ENCODE measurements at places on chromosomes 5 and 9. TPM values are rescaled to one million over a fixed set of nuclear protein-coding genes. Genes with fewer than 3 reads are reported as not detected.

Gene SPEF2
- total RNA-seq: 5.3 TPM

Gene LCN10
- total RNA-seq: 1.1 TPM

Gene FLT4
- total RNA-seq: 6.0 TPM

Gene BDP1
- 33.4 TPM for total RNA-seq

Gene NMUR2
- total RNA-seq: not detected

Gene SEMA6A
- not detected for total RNA-seq

Gene GDF9
- 0.29 TPM for total RNA-seq

GRCh38 chr9:96661711-96662110 is 6.6 kb upstream of the PRXL2C start:
- H3K4me3 ChIP-seq: no peak overlapping the region
- H3K27ac ChIP-seq: no peak overlapping the region
- H3K36me3 ChIP-seq: no peaks in the 10 kb centered on the region
- no peaks in the 10 kb centered on the region for H3K27me3 ChIP-seq
- H3K4me1 ChIP-seq: no peaks in the 10 kb centered on the region

DNA sequence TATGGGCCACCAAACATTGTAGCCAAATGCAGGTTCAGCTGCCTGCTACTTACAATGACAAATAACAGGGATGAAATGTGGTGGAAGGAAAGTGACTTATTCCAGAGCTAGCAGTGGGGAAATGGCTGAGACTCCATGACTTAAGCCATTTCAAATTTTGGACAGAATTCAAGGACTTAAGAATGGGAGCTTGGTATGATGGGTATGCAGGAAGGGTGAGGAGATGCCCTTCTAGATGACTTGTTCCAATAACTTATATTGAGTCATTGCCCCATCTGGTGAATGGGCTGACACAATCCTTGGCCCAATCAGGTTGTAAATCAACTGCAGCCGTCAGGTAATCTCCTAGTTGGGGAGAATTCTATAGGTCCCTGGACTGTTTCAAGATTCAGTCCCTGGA is 230.7 kb upstream of the SGCD start:
- H3K4me1 ChIP-seq: no peaks in the 10 kb centered on the region
- DNase-seq: no peak
- no peaks in the 10 kb centered on the region for H3K36me3 ChIP-seq
- no peaks in the 10 kb centered on the region for H3K27me3 ChIP-seq
- no peak overlapping the region for H3K27ac ChIP-seq

DNA sequence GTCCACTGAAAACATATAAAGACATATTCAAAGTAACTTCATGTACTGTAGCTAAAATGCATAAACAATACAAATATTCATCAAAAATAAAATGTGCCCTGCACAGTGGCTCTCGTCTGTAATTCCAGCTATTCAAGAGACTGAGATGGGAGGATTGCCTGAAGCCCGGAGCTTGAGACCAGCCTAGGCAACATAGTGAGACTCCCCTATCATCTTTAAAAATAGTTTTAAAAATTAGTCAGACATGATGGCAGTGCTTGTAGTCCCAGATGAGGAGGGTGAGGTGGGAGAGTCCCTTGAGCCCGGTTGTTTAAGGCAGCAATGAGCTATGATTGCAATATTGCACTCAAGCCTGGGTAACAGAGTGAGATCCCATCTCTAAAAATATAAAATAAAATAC is 534.1 kb downstream of the ANXA1 start:
- no peak for DNase-seq
- no peaks in the 10 kb centered on the region for H3K36me3 ChIP-seq
- H3K4me1 ChIP-seq: no peaks in the 10 kb centered on the region

GRCh38 chr5:87150630-87151029 is 117.1 kb upstream of the RASA1 start:
- H3K27me3 ChIP-seq: no peaks in the 10 kb centered on the region
- no peak overlapping the region for H3K27ac ChIP-seq
- H3K4me1 ChIP-seq: no peaks in the 10 kb centered on the region
- no peak for DNase-seq

- H3K4me3 ChIP-seq: no peak overlapping the region
- H3K27me3 ChIP-seq: no peaks in the 10 kb centered on the region
- no peak overlapping the region for H3K27ac ChIP-seq
- DNase-seq: no peak
These were observed 16.3 kb upstream of the DAB2 start for GRCh38 chr5:39440958-39441624.

GRCh38 chr9:138062196-138062595 is 184.6 kb downstream of the CACNA1B start:
- no peaks in the 10 kb centered on the region for H3K4me1 ChIP-seq
- H3K27me3 ChIP-seq: no peaks in the 10 kb centered on the region
- no peak overlapping the region for H3K27ac ChIP-seq
- H3K36me3 ChIP-seq: no peaks in the 10 kb centered on the region
- no peak for DNase-seq

- H3K36me3 ChIP-seq: no peaks in the 10 kb centered on the region
- no peak overlapping the region for H3K4me3 ChIP-seq
- no peak overlapping the region for H3K27ac ChIP-seq
- no peaks in the 10 kb centered on the region for H3K27me3 ChIP-seq
These were observed 130.9 kb downstream of the CD180 start for GRCh38 chr5:67065696-67066095.

DNA sequence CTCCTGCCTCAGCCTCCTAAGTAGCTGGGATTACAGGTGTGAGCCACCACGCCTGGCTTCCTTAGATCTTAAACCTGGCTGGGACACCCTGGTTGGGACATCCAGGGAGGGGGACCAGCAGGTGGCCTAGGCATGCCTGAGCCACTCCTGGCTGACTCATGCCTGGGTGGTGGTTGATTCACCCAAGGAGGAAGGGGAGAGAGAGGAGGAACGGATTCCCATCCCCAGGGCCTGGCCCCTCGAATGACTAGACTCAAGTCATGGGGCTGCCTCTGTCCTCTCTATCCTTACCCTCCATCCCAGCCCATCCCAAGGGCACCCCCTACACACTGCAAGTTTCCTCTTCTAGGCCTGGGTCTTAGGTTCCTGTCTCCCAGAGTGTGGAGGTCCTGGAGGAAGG is 12.7 kb downstream of the EEIG1 start:
- no peaks in the 10 kb centered on the region for H3K27me3 ChIP-seq
- H3K4me1 ChIP-seq: peaks cover 99% of the 10 kb centered on the region
- no peaks in the 10 kb centered on the region for H3K36me3 ChIP-seq
- H3K4me3 ChIP-seq: peak overlapping the region; percentile 70

- no peak overlapping the region for H3K4me3 ChIP-seq
- H3K27me3 ChIP-seq: no peaks in the 10 kb centered on the region
- no peak for DNase-seq
- no peak overlapping the region for H3K27ac ChIP-seq
- H3K36me3 ChIP-seq: no peaks in the 10 kb centered on the region
- H3K4me1 ChIP-seq: no peaks in the 10 kb centered on the region
These were observed 94.2 kb upstream of the ZNF618 start for GRCh38 chr9:113781896-113782295.

- H3K27me3 ChIP-seq: no peaks in the 10 kb centered on the region
- DNase-seq: no peak
- H3K36me3 ChIP-seq: no peaks in the 10 kb centered on the region
- no peak overlapping the region for H3K27ac ChIP-seq
These were observed 79.2 kb downstream of the ISOC1 start for GRCh38 chr5:129173771-129174170.

DNA sequence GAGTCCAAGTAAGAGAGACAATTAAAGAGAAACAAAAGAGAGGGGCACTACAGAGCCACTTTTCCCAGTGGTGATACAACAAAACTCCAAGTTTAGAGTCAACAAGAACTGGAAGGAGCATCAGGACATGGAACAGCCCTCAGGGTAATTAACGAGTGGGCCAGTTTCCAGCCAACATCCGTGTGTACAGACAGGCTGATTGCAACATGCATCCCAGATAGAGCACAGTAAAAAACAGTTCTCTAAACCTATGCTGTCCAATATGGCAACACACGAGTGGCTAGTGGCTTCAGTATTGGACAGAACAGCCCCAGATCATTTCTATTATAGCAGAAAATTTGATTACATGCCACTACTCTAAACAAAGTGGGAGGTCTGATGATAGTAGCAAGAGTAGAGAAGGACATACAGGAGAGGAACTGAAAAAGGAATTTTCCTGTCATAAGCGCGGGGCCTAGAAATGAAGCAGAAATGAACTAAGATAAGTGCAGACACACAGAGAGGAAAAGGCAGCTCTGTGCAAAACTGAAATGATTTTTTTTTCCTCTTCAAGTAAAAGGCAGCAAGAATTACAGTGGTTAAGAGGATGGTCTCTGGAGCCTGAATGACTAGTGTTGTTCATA is 175.6 kb upstream of the CCNG1 start:
- H3K4me1 ChIP-seq: no peaks in the 10 kb centered on the region
- no peaks in the 10 kb centered on the region for H3K27me3 ChIP-seq
- no peak overlapping the region for H3K27ac ChIP-seq
- H3K36me3 ChIP-seq: no peaks in the 10 kb centered on the region
- H3K4me3 ChIP-seq: no peak overlapping the region

DNA sequence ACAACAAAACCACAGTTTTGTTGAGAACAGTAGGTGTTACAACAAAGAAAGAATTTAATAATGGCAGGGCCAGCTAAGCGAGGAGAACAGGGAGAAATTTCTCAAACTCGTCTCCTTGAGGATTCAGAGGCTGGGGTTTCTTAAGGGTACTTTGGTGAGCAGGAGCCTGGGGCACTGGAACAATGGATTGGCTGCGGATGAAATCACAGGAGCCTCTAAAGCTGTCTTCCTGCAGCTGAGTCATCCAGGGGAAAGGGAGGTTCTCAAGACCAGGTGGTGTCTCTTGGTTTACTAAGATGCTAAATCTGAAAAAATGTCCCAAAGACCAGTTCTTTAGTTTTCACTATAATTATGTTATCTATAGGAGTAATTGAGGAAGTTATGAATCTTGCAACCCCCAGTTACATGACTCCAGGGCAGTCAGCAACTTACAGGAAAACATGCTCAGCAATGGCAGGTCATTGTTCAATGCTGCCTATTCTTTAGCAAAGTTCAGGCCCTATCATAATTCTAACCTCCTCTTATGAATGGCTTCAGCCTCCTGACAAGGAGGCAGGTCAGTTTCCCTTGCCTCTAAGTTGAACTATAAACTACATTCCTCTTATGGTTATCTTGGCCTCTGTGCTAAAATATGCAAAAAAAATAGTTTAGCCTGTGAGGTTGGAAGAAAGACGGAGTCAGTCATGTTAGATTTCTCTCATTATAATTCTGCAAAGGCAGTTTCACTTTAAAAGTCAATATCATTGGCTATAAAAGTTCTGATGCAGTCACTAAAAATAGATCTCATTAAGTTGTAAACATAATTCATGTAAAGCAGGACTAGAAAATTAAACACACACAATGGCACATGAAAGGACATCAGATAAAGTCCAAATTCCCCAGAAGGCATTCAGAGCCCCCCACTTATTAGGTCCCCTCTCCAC is 63.3 kb upstream of the CKS2 start:
- no peaks in the 10 kb centered on the region for H3K36me3 ChIP-seq
- H3K4me1 ChIP-seq: no peaks in the 10 kb centered on the region
- DNase-seq: no peak
- no peaks in the 10 kb centered on the region for H3K27me3 ChIP-seq
- no peak overlapping the region for H3K27ac ChIP-seq
- H3K4me3 ChIP-seq: no peak overlapping the region

DNA sequence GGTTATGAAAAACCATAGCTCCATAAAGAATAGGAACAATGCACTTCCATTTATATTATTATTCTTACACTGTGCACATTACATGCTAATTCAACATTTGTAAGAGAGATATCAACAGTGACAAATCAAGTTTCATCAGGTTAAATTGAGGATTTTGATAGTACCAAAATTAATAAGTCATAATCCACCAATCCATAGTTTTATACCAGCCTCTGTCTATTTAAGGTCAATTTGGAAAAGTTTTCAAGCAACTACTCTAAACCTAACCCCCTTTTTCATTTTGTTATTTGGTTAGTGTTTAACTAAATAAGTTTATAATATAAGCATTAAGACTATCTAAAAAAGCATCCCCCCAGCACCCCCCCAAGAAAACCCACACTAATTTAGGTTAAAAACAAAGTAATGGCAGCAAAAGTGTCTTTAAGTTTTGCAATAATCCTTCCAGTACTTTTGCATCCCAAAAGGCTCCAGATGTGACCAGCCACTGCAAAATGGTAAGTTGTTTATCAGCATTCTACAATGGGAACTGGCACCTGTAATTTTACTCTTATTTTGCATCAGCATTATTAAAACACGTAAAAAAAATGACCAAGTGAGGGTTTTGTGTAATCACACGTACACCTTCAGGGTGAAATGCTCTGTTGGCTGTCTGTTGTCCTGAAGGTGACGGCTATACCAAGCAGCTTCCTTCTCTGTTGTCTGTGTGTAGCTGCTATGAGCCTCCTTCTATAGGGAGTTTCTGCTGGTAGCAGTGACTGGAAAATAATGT is 36.8 kb upstream of the SSBP2 start:
- no peak for DNase-seq
- H3K27me3 ChIP-seq: no peaks in the 10 kb centered on the region
- no peak overlapping the region for H3K27ac ChIP-seq
- no peak overlapping the region for H3K4me3 ChIP-seq

- no peaks in the 10 kb centered on the region for H3K4me1 ChIP-seq
- H3K27ac ChIP-seq: no peak overlapping the region
- DNase-seq: no peak
- H3K36me3 ChIP-seq: no peaks in the 10 kb centered on the region
- H3K4me3 ChIP-seq: no peak overlapping the region
These were observed 339.7 kb upstream of the CLINT1 start for GRCh38 chr5:158198636-158199035.

- H3K27ac ChIP-seq: no peak overlapping the region
- H3K36me3 ChIP-seq: no peaks in the 10 kb centered on the region
- no peak overlapping the region for H3K4me3 ChIP-seq
- DNase-seq: no peak
These were observed 15.4 kb upstream of the SNX2 start for GRCh38 chr5:122759241-122760070.

- no peak overlapping the region for H3K4me3 ChIP-seq
- H3K27me3 ChIP-seq: no peaks in the 10 kb centered on the region
- no peaks in the 10 kb centered on the region for H3K4me1 ChIP-seq
- no peak overlapping the region for H3K27ac ChIP-seq
- DNase-seq: no peak
- H3K36me3 ChIP-seq: no peaks in the 10 kb centered on the region
These were observed 443.5 kb upstream of the KLF4 start for GRCh38 chr9:107933097-107933496.

GRCh38 chr9:121283856-121284732 is 16.1 kb downstream of the GSN start:
- H3K27ac ChIP-seq: no peak overlapping the region
- H3K27me3 ChIP-seq: no peaks in the 10 kb centered on the region
- H3K4me1 ChIP-seq: no peaks in the 10 kb centered on the region
- H3K4me3 ChIP-seq: no peak overlapping the region
- H3K36me3 ChIP-seq: no peaks in the 10 kb centered on the region

- H3K4me3 ChIP-seq: no peak overlapping the region
- no peaks in the 10 kb centered on the region for H3K36me3 ChIP-seq
- DNase-seq: no peak
- H3K4me1 ChIP-seq: no peaks in the 10 kb centered on the region
- no peak overlapping the region for H3K27ac ChIP-seq
These were observed 475.1 kb downstream of the DMRTA1 start for GRCh38 chr9:22921742-22922141.

GRCh38 chr9:133536080-133536479 is 1.6 kb downstream of the ADAMTSL2 start:
- H3K27ac ChIP-seq: no peak overlapping the region
- no peak overlapping the region for H3K4me3 ChIP-seq
- no peaks in the 10 kb centered on the region for H3K36me3 ChIP-seq
- no peak for DNase-seq

- no peaks in the 10 kb centered on the region for H3K36me3 ChIP-seq
- H3K27ac ChIP-seq: no peak overlapping the region
- H3K4me3 ChIP-seq: no peak overlapping the region
- no peaks in the 10 kb centered on the region for H3K27me3 ChIP-seq
- DNase-seq: no peak
- H3K4me1 ChIP-seq: peaks cover 8% of the 10 kb centered on the region
These were observed 37.8 kb downstream of the GRAMD2B start for GRCh38 chr5:126460977-126461376.

Data from CD8-positive, alpha-beta memory T cell (primary cell).